Upper lobe of left lung (tissue), 6 donors: ENCODE measurements at places on chromosomes 3 and 15.

DNA sequence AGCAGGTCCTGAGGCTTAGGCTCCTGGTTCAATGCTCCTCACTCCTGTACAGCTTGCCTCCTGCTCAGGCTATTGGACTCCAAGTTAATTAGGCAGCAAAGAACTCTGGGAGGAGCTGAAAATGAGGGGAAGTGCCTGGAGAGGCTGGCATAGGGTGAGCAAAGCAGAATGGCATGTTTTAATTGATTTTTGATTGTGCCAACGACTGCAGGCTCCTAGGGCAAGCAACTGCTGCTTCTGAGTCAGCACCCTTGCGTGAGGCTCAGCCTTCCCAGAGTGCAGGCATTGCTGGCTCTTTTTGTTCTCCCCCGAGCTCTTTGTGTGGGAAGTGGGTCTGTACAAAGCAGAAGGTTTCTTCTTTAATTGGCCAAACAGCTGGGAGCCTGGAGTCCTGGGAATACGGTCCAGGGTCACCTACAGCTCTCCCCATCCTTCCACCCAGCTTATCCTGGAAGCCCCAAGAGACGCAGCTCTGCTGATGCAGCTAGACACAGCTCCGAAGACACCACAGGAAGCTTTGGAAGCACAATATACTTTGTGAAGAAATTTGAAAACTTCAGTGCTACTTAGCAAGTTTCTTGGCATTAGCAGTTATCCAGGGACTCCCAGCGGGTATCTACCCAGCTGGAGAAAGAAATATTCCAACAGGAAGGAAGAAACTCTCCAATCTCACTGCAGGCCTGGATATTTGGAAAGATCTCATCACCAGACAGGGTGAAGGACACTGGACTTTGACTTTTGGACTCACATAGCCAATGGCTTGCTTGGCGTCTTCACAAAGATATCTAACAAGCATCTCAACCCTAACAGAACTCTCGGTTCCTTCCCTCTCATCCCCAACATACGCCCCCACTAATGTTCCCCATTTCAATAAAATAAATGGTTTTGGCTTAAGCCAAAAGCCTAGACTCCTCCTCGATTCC is 76.8 kb downstream of the BDH1 start:
- no peaks in the 10 kb centered on the region for H3K36me3 ChIP-seq
- H3K27me3 ChIP-seq: no peaks in the 10 kb centered on the region
- no peak overlapping the region for H3K4me3 ChIP-seq
- H3K27ac ChIP-seq: no peak overlapping the region
- H3K4me1 ChIP-seq: no peaks in the 10 kb centered on the region
- no peak for DNase-seq

DNA sequence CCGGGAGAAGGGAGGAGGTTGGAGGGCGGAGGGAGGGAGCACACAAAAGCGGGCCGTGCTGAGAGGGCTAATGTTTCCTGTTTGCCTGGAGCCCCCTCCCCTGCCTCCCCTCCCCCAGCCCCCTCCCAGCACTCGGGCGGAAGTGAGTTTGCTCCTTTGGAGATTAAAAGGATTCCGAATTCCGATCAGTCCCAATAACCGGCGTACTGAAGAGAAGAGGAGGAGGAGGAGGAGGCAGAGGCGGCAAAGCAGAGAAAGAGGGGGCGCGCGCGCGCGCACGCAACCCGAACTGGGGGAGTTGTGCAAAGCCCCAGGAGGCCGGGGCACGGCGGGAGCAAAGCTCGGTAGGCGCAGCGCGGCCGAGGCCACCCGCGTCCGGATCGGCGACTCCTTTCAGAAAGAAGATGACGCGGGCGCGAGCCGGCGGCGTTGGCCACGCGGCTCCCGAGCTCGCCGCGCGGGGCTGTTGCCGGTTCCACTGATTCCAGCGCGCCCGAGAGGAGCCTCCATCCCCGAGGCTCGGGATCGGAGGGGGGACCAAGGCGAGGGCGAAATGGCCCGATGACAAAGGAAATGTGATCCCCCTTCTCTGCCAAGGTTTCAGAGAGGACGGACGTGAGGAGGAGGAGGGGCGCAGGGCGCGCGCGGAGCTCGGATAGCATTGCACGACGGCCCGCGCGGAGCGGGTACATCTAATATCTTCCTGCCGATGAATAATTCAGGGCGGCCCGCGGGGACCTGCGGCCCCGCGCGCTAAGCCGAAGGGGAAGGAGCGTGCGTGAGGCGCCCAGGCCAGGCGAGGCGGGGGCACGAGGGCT is 1.1 kb upstream of the TRIM71 start:
- H3K4me3 ChIP-seq: peak overlapping the region; percentile 65
- peaks cover 25% of the 10 kb centered on the region for H3K4me1 ChIP-seq
- H3K36me3 ChIP-seq: no peaks in the 10 kb centered on the region
- peak; percentile 91 for DNase-seq
- no peak overlapping the region for H3K27ac ChIP-seq

- no peak for DNase-seq
- H3K27ac ChIP-seq: no peak overlapping the region
- no peaks in the 10 kb centered on the region for H3K4me1 ChIP-seq
- no peaks in the 10 kb centered on the region for H3K27me3 ChIP-seq
Observed at GRCh38 chr3:142912402-142913172, 23.7 kb upstream of the PCOLCE2 start.

- no peak overlapping the region for H3K27ac ChIP-seq
- DNase-seq: no peak
- no peak overlapping the region for H3K4me3 ChIP-seq
Observed at GRCh38 chr3:98961161-98962155, 60.0 kb upstream of the DCBLD2 start.

GRCh38 chr15:89749951-89750559 is 994 bp downstream of the MESP1 start:
- H3K27ac ChIP-seq: peak overlapping the region; percentile 79
- H3K4me3 ChIP-seq: peak overlapping the region; percentile 62
- H3K27me3 ChIP-seq: no peaks in the 10 kb centered on the region
- DNase-seq: peak; percentile 68
- H3K4me1 ChIP-seq: peaks cover 25% of the 10 kb centered on the region

GRCh38 chr3:122245513-122246174 is 62.2 kb downstream of the CASR start:
- H3K27me3 ChIP-seq: no peaks in the 10 kb centered on the region
- H3K4me1 ChIP-seq: no peaks in the 10 kb centered on the region
- no peaks in the 10 kb centered on the region for H3K36me3 ChIP-seq
- H3K27ac ChIP-seq: no peak overlapping the region
- no peak for DNase-seq

DNA sequence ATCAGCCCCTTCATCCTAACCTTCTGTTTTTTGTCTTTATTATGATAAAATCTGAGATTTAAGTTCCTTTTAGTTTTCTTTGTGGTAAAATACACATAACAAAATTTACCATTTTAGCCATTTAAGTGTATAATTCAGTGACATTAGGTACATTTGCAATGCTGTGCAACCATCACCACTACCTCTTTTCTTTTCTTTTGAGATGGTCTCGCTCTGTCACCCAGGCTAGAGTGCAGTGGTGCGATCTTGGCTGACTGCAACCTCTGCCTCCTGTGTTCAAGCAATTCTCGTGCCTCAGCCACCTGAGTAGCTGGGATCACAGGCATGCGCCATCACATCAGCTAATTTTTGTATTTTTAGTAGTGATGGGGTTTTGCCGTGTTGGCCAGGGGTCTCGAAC is 6.2 kb upstream of the RAB11A start:
- no peaks in the 10 kb centered on the region for H3K4me1 ChIP-seq
- H3K27ac ChIP-seq: no peak overlapping the region
- DNase-seq: no peak
- H3K4me3 ChIP-seq: no peak overlapping the region
- H3K27me3 ChIP-seq: no peaks in the 10 kb centered on the region

DNA sequence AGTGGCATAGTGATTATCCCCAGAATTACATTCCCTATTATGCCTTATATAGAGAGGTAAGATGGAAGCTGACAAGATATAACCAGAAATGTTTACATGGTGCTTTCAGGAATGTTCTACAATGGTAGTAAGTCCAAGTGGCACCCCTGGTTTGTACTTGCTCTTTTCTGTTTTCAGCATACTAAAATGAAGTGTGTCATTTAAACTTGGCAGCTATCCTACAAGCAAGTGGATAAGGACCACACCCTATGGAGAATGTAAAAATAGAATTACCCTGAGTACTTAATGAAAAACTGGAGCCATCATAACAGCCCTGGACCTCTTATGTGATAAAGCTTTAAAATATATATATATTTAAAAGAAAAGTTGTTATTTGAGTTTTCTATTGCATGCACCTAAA is 1012.7 kb upstream of the CADM2 start:
- H3K27me3 ChIP-seq: no peaks in the 10 kb centered on the region
- no peaks in the 10 kb centered on the region for H3K36me3 ChIP-seq
- H3K4me1 ChIP-seq: no peaks in the 10 kb centered on the region
- no peak overlapping the region for H3K27ac ChIP-seq
- no peak for DNase-seq
- H3K4me3 ChIP-seq: no peak overlapping the region

DNA sequence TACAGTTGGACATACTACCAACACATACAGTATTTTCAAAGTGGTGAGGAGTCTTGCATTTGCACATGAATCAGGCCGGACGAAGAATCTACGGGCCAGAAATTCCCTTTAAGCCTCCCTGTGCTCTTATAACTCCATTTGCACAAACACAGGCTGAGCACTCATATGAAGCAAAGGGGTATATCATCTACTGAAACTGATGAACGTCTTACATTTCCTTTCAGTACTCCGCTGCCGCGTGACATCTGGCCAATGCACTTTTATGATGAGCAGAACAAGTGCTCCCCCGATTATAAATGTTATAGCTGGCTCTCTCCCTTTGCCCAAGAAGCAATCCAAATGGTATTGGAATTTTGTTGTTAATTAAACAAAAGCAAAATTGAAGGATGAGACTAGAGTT is 110.3 kb upstream of the ICE2 start:
- no peaks in the 10 kb centered on the region for H3K36me3 ChIP-seq
- no peaks in the 10 kb centered on the region for H3K27me3 ChIP-seq
- no peaks in the 10 kb centered on the region for H3K4me1 ChIP-seq
- no peak for DNase-seq
- no peak overlapping the region for H3K27ac ChIP-seq
- no peak overlapping the region for H3K4me3 ChIP-seq
